Stimulated activated CD8-positive, alpha-beta memory T cell treated with anti-CD3 and anti-CD28 coated beads, Interleukin-2, amount 100 ng/mL, for 1 hour (primary cell): ENCODE measurements at places on chromosomes 4 and X.

DNA sequence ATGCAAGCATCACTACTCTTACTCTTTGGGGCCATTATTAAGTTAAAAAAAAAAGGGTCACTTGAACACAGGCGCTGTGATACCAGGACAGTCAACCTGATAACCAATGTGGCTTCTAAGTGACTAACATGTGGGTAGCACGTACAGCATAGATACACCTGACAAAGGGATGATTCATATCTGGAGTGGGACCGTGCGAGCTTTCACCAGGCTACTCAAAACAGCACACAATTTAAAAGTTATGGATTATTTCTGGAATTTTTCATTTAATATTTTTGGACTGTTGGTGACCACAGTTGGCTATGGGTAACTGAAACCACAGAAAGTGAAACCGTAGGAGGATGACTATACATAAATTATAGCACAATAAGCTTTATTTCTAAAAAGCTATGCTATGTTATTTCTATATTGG lies 113.8 kb upstream of the STIM2 start:
- no peak for DNase-seq

GRCh38 chrX:10897768-10898167 lies 213.4 kb upstream of the HCCS start:
- DNase-seq = no peak

DNA sequence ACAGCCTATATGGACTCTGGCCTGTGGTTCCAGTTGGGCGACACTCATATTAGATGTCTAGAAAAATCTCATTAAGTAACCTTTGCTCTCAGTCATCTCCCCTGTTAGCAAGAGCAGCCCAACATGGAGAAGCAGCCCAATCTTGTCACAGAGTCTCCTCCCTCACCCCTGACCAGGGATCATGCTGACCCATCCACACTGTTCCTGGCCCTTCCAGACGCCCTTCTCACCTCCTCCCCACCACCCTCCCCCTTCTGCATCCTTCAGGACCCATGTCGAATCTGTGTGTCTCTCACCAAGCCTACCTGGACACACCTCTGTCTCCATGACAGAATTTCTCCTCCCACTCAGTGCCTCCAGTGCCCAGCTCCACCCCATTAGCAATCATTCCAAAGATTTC lies 190.1 kb downstream of the STIM2 start:
- DNase-seq = no peak

DNA sequence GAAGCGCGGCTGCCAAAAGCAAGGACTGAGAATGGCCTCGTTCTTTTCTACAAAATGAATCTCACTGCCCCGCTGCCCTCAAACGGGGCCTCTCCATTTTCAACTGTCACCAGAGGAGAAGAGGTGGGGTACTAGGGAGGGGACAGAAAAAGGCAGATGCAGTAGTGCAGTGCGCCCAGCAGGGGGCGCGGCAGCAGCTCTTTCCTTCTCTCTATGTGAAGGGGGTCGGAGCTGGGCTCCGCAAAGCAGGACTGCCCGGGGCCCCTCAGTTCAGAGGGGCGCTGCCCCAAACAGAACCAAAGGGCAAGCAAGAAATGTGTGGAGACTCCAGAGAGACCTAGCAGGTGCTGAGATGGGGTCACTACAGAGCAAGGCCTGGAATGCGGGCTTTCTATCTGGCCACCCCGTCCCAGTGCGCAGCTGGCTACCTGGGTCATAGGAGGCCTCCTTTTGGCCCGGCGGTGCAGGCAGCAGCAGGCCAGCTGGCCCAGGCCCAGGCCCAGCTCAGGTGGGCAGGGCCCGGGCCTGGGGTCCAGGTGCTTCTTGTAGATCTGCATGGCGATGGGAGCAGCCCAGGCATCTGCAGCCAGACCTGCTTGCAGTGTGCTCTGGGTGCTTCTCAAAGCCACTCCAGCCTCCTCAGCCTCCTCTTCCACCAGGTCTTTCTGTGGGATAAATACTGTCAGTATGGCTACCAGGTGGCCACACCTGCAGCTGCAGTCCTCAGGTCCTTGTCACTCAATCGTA lies 5.9 kb downstream of the IRAK1 start:
- DNase-seq = no peak

GRCh38 chrX:154329294-154329693 lies 33.7 kb downstream of the TKTL1 start:
- DNase-seq = no peak

GRCh38 chrX:83511208-83511607 lies 3.1 kb downstream of the POU3F4 start:
- no peak for DNase-seq

- no peak for DNase-seq
Measured at GRCh38 chrX:20333672-20334071, 67.0 kb upstream of the RPS6KA3 start.

DNA sequence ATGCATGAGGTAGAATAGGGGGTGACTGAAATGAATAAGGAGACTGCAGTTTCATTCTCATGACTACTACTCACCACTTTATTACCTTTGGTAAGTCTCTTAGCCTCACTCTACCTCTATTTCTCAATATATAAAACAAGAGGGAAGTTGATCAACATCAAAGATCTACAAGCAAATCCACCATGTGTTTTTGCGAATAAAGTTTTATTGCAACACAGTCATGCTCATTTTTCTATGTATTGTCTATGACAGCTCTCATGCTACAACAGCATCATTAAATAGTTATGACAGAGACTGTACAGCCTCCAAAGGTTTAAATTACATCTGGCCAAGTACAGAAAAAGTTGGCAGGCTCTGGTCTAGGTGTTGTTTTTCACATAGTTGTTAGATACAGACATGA lies 72.6 kb upstream of the CPEB2 start:
- no peak for DNase-seq

- no peak for DNase-seq
Measured at GRCh38 chr4:25722964-25723363, 67.3 kb downstream of the SLC34A2 start.

DNA sequence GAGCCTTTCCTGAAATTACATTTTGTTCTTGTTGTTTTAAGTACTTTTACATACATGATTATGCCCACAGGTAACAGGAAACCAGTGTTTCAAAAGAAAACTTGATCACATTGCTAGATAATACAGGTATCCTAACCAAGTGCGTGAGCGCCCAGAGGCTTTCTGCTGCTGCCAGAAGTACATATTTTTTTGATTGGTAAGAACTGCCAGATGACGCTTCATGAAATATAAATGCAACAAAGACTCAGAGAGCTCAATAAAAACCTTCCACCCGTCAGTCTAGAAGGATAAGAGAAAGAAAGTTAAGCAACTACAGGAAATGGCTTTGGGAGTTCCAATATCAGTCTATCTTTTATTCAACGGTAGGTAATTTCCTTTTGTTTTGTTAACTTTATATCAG lies at the start of gene EPGN:
Gene EPGN (plus strand): TSS at position 256 of the 400 bp plus-strand sequence. CDS start 64 bp downstream, at position 320.
- DNase-seq = no peak

GRCh38 chr4:153512952-153513500 lies 46.9 kb downstream of the TMEM131L start:
- DNase-seq = no peak

DNA sequence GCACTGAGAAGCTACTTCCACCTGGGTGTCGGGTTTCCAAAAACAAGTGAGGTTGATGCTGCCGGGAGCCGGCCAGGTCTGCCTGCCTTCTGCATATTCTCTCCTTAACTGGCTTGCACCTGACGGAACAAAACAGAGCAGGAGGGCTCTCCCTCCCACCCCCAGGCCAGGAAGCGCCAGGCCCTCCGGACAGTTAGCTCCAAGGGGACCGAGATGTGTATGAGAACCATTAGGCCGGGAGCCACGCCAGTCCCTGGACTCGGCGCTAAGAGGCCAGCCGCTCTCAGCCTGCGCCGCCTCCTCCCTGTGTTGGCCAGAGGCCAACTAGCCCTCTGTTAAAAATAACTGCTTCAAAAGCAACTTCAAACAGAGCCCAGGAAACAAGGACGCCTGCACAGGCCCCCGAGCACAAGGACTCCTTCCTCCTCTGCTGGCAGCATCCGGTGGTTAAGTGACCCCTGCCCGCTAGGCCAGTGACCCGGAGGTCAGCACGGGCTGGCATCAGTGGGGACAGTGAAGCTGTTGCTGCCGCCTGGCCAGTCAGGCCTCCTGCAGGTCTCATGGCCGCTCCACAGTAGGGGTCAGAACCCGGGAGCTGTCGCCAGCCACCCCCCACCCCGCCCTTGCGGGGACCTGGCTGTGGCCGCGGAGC lies 107.9 kb downstream of the ABLIM2 start:
- no peak for DNase-seq

GRCh38 chr4:15777697-15778288 lies 335 bp upstream of the CD38 start:
- DNase-seq = no peak

GRCh38 chrX:77275392-77275791 lies 171.8 kb upstream of the FGF16 start:
- no peak for DNase-seq

- DNase-seq = no peak
Measured at GRCh38 chrX:131445955-131446354, 97.9 kb upstream of the OR13H1 start.

- DNase-seq = no peak
Measured at GRCh38 chr4:27703771-27704170, 843.1 kb downstream of the STIM2 start.
